ENCODE measurements at places on chromosomes 3 and 15. TPM values are rescaled to one million over a fixed set of nuclear protein-coding genes. Genes with fewer than 3 reads are reported as not detected.

The MKRN3 gene
- total RNA-seq: 2.8 TPM

The MYO5C gene
- 5.4 TPM for total RNA-seq

The CSTA gene
- 1.1 TPM for total RNA-seq

The TRPM1 gene
- total RNA-seq: not detected
